RWPE1 (cell line): ENCODE measurements at places on chromosomes 16 and 17.

DNA sequence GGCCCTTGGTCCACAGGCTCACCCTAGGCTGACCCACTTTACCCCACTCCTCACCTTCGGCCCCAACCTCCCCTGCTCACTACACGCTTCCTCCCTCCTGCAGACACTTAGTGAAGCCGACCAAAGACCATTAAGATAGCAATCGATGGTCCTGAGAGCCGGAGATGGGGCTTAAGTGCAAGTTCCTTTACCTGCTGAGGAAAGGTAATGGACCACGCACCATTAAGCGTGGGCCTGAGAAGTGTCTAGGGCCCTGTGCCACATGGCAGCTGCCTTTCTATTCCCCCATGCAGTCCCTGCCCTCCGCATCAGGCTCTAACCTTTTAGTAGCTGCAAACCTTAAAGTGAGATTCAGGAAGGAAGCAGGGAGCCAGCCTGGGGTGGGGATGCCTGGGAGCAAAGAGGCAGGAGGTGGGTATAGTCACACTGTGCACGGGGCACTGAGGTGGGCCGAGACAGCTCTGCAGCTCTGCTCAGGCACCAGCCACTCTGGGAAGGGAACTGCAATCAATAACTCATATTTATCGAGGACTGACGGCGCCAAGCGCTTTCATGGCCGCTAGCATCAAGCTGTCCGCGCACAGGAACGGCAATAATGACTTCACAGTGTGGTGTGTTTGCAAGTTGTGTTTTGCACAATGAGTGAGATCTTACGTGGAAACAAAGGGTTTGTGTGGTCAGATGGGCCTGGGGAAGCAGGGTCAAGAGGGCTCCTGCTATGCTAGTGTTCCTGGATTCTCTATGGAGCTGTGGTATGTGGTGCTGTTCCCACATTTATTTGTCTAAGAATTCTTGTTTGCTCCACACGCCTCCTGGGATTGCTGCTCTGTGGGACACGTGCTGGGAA is 84.9 kb upstream of the CDC42EP4 start:
- no peak for DNase-seq

- DNase-seq: no peak
Observed at GRCh38 chr16:28990375-28991040, 5.7 kb downstream of the LAT start.

- no peak for DNase-seq
Observed at GRCh38 chr16:52404546-52404945, 142.4 kb downstream of the TOX3 start.

- no peak for DNase-seq
Observed at GRCh38 chr17:80261895-80262279, 1.2 kb downstream of the RNF213 start.
